ENCODE measurements at places on chromosomes 13 and 19. TPM values are rescaled to one million over a fixed set of nuclear protein-coding genes. Genes with fewer than 3 reads are reported as not detected.

FFAR2 gene
- total RNA-seq = not detected

DNA sequence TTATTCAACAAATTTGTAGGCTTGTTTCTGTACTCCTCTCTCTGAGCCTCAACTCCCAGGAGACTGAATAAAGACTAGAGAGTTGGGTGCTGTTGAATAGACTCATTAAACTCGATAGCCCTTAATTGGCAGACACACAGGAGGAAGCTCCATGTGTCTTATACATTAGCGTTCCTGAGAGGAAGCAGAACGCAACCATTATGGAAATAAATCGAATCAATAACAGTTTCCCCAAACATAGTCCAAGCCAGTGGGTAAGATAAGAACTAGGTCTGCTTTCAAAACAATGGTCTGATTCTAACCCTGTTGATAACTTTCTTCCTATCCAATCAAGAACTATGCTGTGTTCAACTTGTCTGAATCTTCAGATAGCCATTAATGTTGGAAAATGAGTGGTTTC is 118.1 kb upstream of the FNDC3A start:
- no peak for DNase-seq

SLC10A2 gene
- total RNA-seq = not detected

CD37 gene
- total RNA-seq = 12.6 TPM

- no peak for DNase-seq
Measured at GRCh38 chr13:78712831-78713230, 53.9 kb upstream of the OBI1 start.

DNA sequence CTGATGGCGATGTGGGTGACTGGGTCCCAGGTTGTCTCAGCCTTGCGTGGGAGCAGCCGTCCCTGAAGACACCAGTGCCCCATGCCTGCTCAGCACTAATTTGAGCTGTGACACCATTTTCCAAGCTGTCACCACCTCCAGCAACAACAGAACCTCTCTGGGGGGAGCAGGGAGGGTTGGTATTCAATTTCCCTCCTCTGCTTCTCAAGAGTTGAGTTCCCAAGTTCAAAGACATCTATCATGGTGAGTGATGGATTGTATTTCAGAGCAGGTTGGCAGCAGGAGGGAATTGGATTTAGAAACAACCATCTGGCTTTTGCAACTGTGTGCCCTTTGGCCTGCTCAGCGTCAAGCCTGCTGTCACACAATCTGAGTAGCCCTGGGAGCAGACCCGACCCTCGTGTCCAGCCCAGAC is 46.9 kb upstream of the UQCRFS1 start:
- DNase-seq = no peak

GRCh38 chr13:105144936-105145335 is 1390.5 kb downstream of the EFNB2 start:
- DNase-seq = no peak

CGB8 gene
- 0.43 TPM for total RNA-seq

DNA sequence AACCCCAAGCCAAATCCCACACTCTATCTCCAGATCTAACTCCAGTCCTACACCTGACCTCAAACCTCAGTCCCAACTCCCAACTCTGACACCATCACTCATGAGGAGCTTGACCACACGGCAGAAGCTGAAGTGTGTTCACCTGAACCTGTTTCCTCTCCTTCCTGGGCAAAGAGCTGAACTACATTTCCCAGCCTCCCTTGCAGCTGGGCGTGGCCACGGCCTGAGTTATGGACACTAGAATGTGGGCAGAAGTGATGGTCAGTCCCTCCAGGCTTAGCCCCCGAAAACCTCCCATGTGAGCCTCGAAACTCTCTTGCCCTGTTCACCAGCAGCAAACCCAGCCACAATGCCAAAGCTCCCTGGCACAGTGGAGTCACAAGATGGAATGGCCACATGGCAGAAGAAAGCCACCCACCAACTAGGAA is 19.5 kb upstream of the MEIS3 start:
- no peak for DNase-seq

- no peak for DNase-seq
Measured at GRCh38 chr19:35217649-35217990, 10.9 kb downstream of the FAM187B start.

DNA sequence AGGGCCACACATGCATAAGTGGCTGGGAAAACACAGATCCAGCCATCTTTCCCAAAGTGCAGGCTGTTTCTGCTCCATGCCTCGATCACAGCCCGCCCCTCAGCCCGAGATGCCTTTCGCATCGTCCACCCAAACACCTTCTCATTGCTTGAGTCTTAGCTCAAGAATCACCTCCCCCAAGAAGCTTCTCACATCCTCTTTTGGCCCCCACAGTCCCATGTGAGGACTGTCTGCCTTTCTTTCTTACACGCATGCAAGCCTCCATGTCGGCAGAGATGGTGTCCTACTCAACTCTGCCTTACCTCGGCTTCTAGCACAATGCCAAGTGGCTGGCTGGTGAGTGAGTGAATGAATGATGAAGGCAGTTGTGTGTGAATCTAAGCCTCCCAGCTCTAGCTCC is 18.1 kb upstream of the GSX1 start:
- no peak for DNase-seq

- peak; percentile 62 for DNase-seq
Measured at GRCh38 chr19:31249217-31249616, 100.0 kb downstream of the TSHZ3 start.

SULT2A1 gene
- 1.2 TPM for total RNA-seq

GRCh38 chr19:38001158-38001781 is 94.3 kb downstream of the SIPA1L3 start:
- no peak for DNase-seq

GRCh38 chr19:16860118-16860517 is 28.7 kb upstream of the F2RL3 start:
- DNase-seq = no peak

CYP4F11 gene
- total RNA-seq = 2.6 TPM

DNA sequence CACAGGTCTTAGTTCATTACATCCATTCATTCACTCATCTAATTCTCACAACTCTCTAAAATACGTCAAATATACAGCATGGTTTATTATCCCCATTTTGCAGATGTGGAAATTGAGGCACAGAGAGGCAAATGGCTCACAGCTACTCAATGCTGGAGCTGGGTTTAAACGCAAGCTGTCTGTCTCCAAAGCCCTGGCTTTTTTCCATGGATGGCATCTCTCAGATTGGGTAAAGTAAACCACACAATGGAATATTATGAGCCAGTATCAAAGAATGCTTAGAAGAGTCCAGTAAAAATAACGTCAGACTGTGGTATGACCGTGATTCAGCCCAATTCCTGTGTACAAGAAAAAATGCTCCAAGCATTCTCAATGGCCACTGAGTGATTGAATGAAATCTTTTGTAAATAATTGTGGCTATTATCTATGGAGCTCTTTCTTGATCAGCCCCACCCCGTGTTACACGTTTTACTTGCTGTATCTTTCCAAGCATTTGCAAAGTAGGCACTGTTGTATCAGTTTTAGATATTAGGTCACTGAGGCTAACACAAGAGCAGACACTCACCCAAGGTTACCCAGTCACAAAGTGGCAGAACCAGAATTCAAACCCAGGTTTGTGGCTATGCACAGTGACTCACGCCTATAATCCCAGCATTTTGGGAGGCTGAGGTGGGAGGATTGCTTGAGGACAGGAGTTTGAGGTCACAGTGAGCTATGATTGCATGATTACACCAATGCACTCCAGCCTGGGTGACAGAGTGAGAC is 5.5 kb upstream of the ACP7 start:
- DNase-seq = no peak

OR7A5 gene
- 4.3 TPM for total RNA-seq
